SHP77 treated with DMSO at 0.1 percent for 48 hours (cell line): ENCODE measurements at places on chromosomes 12 and 14.
A peak's percentile ranks its signal among the peaks of the same experiment; 100 is the strongest.

GRCh38 chr12:124916374-124917134 lies 2.1 kb upstream of the UBC start:
- DNase-seq: no peak

DNA sequence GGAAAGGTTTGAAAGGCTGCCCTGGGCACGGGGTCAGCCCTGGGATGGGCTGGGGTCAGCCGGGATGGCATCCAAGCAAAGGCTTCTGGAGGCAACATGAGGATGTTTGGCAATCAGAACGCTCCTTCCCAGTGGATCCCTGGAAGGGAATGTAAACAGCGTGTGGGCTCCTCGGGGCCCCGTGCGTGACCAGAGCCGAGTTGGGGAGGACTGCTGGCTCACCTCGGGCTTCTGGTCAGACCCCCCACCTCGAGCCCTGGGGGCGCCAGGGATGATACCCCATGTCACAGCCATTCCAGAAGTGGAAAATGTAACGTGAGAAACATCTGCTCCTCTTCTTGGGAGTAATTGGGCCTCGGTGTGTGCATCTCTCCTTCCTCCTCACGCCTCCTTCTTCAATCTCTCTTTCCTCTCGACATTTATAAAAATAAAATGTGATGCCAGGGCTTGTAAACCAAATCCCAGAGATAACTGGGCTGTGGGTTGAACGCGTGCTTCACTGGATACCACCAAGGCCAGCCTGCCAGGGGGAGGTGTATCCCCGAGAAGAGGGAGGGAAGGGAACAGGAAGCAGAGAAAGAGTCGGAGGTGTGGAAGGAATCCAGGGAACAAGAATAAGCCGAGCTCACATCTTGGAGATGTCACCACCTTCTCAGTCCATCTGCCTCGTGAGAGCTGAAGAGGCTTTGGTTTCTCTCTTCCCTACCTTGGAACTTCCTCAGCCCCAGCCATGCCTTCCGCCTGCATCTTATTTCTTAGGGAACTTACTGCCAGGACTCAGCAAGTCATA lies 144.8 kb downstream of the NUAK1 start:
- DNase-seq: no peak

DNA sequence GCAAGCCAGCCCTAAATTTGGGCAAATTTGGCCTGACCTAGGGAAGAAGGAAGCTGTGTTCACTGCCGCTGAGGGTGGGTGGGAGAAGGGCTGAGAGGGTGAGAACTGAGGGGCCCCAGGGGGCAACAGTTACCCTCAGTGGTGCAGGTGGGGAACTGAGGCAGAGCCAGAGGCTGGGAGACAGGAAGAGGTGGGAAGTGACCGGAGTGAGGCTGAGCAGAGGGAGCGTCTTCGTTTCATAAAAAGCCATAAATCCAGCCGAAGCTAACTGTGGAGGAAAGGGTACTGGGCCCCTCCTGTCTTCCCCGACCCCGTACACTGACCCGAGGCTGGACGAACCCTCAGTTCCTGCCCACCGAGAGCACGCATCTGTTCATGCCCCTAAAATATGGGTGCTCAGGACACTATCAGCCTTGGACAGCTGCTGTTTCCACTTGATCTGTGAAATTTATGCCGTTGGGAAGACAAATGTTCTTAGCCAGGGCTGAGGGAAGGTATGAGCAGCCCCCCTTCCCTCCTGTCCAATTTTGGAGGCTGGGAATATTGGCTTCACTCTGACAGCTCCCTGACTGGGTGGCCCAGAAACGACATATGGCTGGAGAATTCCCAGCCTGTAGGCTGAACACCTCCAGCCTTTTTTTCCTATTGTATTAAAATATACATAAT lies 116.5 kb downstream of the KIF26A start:
- no peak for DNase-seq

- DNase-seq: no peak
Observed at GRCh38 chr14:45787167-45787566, 534.2 kb upstream of the MIS18BP1 start.

GRCh38 chr12:124028555-124028925 lies 55.5 kb downstream of the ZNF664 start:
- no peak for DNase-seq

GRCh38 chr12:101436136-101436535 lies 28.6 kb upstream of the ARL1 start:
- DNase-seq: no peak

DNA sequence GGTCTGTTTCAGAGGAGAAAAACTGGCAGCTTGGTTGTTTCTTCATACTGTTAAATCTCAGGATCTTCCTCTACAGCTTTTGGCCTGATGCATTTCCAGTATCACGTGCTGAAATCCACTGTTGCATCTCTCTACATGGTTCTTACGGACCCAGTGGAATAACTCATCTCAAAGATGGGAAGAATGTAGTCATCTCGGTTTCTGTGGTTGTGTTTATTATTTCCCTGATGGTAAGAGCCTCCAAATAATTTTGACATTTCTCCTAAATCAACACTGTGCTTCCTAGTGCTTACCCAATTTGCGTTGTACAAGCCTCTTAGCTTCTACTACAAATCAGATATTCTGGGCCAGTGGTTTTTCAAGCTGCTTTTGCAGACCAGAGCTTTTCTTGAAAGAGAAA lies 812.8 kb downstream of the C12orf50 start:
- no peak for DNase-seq

DNA sequence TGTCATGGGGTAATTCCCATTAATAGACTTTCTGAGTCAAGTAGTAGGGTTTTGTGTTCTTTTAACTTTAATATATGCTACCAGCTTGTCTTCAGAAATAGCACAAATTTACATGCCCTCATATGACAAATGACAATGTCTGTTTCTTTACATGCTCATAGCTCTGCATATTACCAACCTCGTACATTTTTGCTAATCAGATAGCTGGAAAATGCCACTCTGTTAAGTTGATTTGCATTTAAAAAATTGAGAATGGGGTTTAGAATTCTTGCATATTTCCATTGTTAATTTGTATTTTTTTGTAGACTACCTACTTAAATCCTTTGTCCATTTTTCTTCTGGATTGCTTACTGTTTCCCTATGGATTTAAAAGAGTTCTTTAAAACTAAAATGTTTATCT lies 31.2 kb downstream of the SERPINA1 start:
- no peak for DNase-seq

DNA sequence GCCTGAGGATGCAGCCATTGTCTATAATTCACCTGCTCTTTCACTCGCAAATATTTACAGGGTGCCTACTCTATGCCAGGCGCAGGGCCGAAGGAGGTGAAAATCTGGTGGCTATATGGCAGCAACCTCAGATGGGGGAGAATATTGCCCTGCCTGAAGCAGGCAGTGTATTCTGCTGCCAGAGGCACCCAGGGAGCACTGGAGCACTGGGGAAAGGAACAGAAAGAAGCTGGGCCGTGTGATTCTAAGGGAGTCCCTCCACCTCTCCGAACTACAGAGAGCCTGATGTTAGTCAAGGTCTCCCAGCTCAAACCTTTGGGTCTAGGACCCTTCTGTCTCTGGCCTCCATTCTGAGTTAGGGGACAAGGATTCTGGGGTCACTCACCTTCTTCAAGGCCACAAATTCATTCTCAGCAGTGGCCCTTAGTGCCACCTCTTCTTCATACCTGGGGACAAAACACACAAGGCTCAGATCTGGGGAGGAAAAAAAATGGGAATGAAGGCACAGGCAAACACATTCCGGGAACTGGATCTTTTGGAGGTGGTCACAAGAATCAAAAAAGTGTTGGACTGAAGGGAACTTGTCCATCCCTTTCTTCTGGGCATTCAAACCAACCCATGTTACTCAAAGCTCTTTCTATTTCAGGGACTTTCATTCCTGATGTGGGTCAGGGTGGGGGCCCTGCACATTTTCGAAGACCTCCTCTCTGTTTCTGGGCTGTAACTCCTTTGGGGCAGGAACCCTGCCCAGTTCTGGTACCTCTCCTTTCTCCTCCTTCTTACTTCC lies 19.3 kb upstream of the KRT86 start:
- no peak for DNase-seq

DNA sequence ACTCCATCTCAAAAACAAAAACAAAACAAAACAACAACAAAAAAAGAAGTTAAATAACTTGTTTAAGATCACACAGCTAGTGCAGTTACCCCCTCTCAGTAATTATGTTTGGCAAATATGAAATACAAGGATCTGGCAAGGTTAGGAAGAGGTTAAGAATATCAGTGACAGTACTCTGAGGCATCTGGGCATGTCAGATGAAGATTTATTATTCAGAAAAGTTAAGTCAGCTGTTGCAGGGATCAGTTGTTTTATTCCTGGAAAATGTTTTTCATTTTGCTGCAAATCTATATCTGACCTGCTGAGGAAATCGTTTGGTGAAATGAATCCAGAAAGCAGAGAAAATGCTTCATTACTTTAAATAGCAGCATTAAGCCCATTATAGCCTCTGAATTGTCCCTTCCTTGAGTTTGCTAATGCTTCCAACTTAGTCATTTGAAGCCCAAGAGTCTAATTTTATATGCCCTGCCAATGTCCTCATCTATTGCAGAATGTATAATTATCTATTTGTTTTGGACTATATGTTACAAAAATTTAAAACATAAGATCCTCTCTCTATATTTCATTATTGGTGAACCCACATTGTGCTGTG lies 8.1 kb downstream of the GPX2 start:
- DNase-seq: no peak

DNA sequence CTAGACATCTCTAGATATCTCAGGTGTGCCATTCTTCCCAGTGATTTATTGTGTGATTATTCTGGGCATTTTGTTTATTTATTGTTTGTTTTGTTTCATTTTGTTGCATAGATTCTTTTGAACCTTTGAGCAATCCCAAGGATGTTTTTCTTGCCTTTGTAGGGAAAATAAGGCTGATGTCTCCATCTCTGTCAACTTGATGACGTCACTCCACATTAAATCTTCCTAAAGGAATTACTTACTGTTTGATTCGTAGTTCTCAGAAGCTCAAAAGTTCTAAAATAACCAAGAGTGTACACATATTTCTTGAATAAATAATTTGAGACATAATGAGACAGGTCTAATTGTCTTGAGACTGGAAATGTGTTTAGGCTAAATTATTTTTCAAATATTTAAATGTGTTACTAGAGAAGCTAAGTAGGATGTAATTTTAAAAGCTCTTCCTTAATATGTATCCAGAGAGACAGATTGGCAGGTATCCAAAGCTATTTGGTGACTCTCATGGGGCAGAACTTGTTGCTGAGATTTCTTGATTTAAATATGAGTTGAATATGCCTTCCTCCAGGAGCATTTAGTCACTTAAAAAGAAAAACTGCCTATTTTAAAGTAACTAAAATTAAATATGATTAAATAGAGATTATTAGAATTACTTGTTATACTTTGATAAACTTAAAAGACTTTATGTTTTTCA lies 128.7 kb downstream of the CNTN1 start:
- DNase-seq: no peak

DNA sequence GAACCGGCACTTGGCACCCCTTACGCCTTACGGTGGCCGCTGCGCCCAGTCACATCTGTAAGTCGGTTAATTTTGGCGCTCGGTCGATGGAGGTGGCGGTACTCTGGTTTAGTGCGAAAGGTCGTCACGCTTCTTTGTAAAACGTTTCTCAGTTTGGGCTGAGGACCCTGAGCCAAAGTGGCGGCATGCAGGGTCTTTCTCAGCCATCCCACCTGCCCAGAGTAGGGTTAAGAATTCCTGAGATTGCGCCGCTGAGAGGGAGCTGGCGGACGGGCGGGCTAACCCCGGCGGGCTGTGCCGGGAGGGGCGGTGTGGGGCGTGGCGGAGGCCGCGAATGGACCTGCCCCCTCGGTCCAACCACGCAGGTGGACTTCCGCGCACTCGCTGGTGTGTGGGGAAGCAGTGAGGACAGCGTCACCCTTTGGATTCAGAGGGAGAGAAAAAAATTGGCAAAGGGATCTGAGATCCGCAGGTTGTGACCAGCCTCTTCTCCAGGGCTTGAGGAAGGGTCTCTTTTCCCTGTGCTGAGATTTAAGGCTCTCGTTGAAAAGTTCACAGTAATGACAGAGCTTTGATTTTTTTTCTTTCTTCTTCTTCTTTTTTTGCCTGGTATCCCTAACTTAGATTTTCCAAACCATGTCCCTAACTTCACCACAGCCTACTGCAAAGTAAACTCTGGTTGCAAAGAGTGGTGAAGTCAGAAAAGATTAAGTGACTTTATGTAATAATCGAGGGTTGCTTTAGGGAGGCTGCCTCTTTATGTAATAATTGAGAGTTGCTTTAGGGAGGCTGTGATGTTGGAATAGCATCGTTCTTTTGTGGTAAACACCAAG lies 602 bp upstream of the FBXO33 start:
- peak; percentile 97 for DNase-seq

DNA sequence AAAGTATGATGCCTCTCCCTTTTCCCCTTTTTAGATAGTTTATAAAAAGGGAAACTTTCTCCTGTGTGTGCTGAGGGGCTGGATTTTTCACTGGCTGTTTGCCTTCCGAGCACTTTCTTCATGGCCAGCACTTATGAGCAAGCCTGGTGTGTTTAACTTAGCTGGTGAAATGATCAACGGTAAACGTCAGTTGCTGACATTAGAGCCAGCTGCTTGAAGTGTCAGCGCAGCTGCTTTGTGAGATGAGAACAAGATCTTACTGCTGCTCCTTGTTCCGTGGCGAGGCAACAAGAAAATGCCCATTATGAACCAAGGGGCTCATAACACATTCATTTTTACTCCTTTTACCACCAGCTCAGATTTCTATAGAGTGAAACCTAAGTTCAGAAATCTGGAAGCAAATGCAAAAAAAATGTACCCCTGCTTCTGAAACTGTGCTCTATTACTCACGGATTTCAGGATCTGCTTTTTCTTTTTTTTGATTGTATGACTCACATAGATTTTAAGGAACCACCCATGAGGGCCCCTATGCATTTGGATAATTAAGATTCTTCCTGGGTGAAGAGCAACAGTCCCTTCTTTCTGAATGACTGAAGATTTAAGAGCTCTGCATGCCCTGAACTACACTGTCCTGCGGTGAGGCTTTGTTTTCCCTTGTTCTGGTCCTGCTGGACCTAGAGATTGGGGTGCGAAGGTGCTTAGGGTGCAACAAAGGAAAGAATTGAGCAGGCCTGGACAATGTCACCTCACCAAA lies 74.3 kb upstream of the CPM start:
- peak; percentile 56 for DNase-seq

GRCh38 chr12:83573671-83574070 lies 887.0 kb downstream of the TMTC2 start:
- DNase-seq: no peak
